ENCODE measurements at places on chromosomes 11 and 22. TPM values are rescaled to one million over a fixed set of nuclear protein-coding genes. Genes with fewer than 3 reads are reported as not detected.

The MRPL17 gene
- 60.6 TPM for total RNA-seq

GRCh38 chr11:69841170-69841858 lies 22.1 kb upstream of the FGF3 start:
- no peaks in the 10 kb centered on the region for H3K36me3 ChIP-seq
- no peak for DNase-seq
- no peak overlapping the region for H3K27ac ChIP-seq
- H3K4me1 ChIP-seq = no peaks in the 10 kb centered on the region
- no peak overlapping the region for H3K4me3 ChIP-seq

DNA sequence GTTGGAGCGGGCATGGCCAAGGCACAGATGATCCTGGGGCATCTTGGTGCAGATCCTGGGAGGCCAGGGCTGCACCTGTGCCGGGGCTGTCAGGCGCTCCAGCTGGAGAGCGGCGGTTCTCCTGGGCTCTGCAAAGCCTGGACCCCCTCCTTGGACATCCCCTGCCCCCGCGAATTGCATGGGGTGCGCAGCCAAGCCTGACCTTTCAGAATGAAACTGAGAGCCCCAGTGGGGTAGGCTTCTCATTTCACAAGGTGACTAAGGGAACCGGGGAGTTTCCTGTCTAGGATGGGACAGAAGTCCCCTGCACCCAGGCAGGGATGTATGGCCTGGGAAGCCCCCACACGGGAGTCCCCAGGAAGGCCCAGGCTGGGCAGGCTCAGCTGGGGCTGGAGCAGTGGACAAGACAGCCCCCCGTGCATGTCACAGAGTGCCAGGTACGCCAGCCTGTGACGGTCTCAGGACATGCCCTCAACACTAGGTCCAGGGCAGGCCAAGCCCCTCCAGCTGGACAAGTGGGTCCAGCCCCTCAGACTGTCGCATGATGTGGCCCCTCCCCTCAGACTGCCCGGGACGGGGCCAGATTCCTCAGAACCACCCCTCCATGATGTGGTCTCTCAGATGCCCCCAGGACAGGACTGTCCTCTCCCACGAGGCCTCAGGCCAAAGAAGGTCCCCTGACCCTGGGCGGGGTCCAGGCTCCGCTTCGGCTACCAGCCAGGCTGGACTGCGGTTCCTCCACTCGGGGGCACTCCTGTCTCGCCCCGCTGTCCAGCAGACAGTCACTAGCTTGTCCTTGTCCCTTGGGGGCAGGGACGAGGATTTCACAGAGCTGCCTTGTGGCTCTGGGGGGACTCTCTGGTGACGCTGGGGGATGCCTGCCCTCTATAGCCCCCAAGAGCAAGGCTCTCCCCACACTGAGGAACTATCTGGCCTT lies 2.3 kb downstream of the LSP1 start:
- no peaks in the 10 kb centered on the region for H3K27me3 ChIP-seq
- H3K4me1 ChIP-seq = peaks cover 43% of the 10 kb centered on the region
- H3K36me3 ChIP-seq = peaks cover 29% of the 10 kb centered on the region
- peak; percentile 35 for DNase-seq
- peak overlapping the region; percentile 99 for H3K4me3 ChIP-seq
- H3K27ac ChIP-seq = no peak overlapping the region

GRCh38 chr22:27772081-27772983 lies 29.2 kb downstream of the MN1 start:
- H3K27me3 ChIP-seq = peaks cover 7% of the 10 kb centered on the region
- DNase-seq = no peak
- H3K4me1 ChIP-seq = no peaks in the 10 kb centered on the region
- no peak overlapping the region for H3K27ac ChIP-seq
- H3K36me3 ChIP-seq = no peaks in the 10 kb centered on the region

The RFPL3 gene
- not detected for total RNA-seq

The IL18 gene
- total RNA-seq = 0.26 TPM

The LSP1 gene
- 477 TPM for total RNA-seq

DNA sequence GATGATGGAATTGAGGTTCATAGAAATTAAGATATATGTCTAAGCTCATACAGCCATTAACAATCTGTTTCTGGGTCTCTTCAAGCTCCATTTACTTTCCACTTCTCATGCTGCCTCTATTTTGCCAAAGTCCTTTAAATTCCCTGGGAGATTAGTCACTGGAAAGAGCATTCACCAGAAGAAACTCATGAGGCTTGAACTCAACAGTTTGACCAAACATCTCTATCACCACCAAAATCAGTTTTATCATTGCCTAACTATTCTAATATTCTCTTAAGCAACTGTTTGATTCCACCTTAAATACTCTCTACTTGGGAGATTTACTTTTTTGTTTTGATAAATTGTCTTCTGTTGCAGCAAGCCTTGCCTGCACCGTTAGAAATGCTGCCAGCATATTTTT lies 881.3 kb downstream of the KCNA4 start:
- H3K4me3 ChIP-seq = no peak overlapping the region
- DNase-seq = no peak
- no peaks in the 10 kb centered on the region for H3K4me1 ChIP-seq
- no peak overlapping the region for H3K27ac ChIP-seq
- no peaks in the 10 kb centered on the region for H3K36me3 ChIP-seq

DNA sequence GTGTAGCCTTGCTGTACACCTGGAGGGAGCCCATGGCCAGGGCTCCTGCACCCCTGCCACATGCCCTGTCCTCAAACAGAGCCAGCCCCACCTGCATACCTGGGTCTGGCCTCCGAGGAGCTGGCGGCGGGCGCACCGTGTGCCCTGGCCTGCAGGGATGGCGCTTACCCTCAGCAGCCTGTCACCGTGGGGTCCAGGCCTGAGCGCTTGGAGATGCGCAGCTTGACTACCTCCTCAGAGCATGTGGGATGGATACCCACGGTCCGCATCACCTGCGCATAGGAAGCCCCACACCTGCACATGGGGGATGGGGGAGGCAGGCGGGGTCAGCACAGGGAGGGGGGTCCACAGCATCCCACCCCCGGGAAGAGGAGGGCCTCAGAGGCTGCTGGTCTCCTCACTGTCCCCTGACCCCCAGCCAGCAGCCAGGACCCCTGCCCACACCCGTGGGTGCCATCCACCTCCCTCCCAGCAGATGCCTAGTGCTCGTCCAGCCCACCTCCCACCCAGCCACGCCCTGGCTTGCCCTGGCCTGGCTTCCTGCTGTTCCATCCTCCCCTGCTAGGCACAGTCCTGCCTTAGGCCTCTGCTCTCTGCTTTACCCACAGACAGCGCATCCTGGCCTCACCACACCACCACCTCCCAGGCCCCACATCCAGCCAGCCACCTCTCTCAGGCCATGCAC lies 22.4 kb upstream of the GNB1L start:
- no peak overlapping the region for H3K4me3 ChIP-seq
- DNase-seq = no peak

DNA sequence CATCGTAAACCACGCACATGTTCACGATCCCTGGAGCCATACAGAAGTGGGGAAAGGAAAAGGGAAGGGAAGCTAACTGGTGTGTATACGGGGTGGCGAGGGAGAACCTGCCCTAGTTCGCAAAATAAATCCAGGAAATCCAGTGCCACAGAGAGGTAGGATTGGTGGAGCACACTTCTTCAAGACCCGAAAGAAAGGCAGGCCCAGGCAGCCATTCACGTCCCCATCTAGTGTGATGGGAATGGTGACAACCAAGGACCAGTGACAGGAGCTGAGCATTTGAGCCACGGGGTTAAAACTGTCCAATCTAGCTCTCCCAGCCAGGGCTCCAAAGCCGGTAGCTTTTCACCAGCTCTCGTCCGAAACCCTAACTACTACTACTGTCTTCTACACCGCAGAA lies 53.7 kb downstream of the IGSF9B start:
- H3K4me3 ChIP-seq = no peak overlapping the region
- no peak overlapping the region for H3K27ac ChIP-seq
- H3K36me3 ChIP-seq = peaks cover 54% of the 10 kb centered on the region
- peaks cover 11% of the 10 kb centered on the region for H3K4me1 ChIP-seq

The GAB2 gene
- total RNA-seq = 9.8 TPM

- H3K27me3 ChIP-seq = no peaks in the 10 kb centered on the region
- H3K27ac ChIP-seq = no peak overlapping the region
- H3K4me3 ChIP-seq = no peak overlapping the region
- peaks cover 82% of the 10 kb centered on the region for H3K36me3 ChIP-seq
Observed at GRCh38 chr11:66626926-66627325, 10.5 kb downstream of the RBM14 start.

DNA sequence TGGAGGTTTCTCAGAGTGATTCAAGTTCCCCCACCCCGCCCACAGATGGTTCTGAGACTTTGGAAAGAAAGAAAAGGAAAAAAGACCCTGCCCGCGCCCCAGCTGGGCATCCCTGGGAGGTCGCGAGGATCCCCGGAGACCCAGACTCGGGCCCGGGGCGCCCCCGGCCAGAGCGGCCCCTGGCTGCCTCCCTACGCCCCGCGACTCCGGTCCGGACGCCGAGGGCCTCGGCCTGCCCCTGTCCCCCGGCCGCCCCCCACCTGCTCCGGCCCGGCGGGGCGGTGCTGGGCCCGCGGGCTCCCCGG lies 2.3 kb upstream of the AIFM3 start:
- no peak overlapping the region for H3K27ac ChIP-seq
- DNase-seq = no peak
- H3K4me1 ChIP-seq = peaks cover 10% of the 10 kb centered on the region
- H3K27me3 ChIP-seq = peaks cover 13% of the 10 kb centered on the region
- H3K36me3 ChIP-seq = no peaks in the 10 kb centered on the region
- H3K4me3 ChIP-seq = peak overlapping the region; percentile 48

- no peaks in the 10 kb centered on the region for H3K36me3 ChIP-seq
- peaks cover 5% of the 10 kb centered on the region for H3K27me3 ChIP-seq
- H3K27ac ChIP-seq = no peak overlapping the region
- H3K4me1 ChIP-seq = no peaks in the 10 kb centered on the region
Observed at GRCh38 chr11:36114095-36114494, 170.2 kb downstream of the LDLRAD3 start.

- no peaks in the 10 kb centered on the region for H3K36me3 ChIP-seq
- H3K4me1 ChIP-seq = peaks cover 10% of the 10 kb centered on the region
- no peak overlapping the region for H3K27ac ChIP-seq
- DNase-seq = no peak
- no peak overlapping the region for H3K4me3 ChIP-seq
Observed at GRCh38 chr11:61895046-61895717, 3.8 kb upstream of the FADS3 start.

- H3K4me1 ChIP-seq = no peaks in the 10 kb centered on the region
- no peak overlapping the region for H3K4me3 ChIP-seq
- no peaks in the 10 kb centered on the region for H3K27me3 ChIP-seq
- DNase-seq = no peak
- no peaks in the 10 kb centered on the region for H3K36me3 ChIP-seq
- no peak overlapping the region for H3K27ac ChIP-seq
Observed at GRCh38 chr11:44452827-44453572, 112.5 kb upstream of the CD82 start.

The PKDREJ gene
- not detected for total RNA-seq

DNA sequence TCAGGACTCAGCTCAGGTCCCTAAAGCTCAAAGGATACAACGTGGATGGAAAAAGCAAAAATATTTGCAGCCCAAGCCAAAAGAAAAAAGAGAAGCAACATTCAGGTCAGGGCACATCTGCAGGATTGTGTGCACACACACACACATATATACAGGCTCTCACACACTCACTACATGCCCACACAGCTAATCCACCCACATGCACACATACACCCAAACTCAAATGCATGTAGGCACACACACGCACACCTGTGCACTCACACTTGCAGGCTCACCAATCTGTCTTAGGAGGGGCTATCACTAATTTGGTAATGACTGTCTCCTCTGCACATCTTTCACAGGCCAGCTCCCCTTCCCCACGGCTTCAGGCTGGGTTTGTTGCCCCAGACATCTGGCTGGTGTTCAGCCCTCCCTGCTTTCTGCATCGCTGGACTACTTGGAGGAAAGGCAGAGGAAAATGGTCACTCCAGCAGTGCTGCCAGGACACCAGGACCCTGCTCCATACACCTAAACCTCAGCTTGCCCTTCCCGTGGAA lies 103.6 kb upstream of the DRD2 start:
- no peak for DNase-seq
- no peak overlapping the region for H3K4me3 ChIP-seq
- H3K36me3 ChIP-seq = no peaks in the 10 kb centered on the region
- H3K4me1 ChIP-seq = peaks cover 11% of the 10 kb centered on the region
- H3K27me3 ChIP-seq = peaks cover 5% of the 10 kb centered on the region
- no peak overlapping the region for H3K27ac ChIP-seq

- H3K27me3 ChIP-seq = no peaks in the 10 kb centered on the region
- H3K36me3 ChIP-seq = peaks cover 8% of the 10 kb centered on the region
- peak; percentile 72 for DNase-seq
- peaks cover 37% of the 10 kb centered on the region for H3K4me1 ChIP-seq
- H3K4me3 ChIP-seq = peak overlapping the region; percentile 66
Observed at GRCh38 chr11:67351275-67352005, 1.9 kb downstream of the POLD4 start.

- no peak overlapping the region for H3K4me3 ChIP-seq
- DNase-seq = no peak
- H3K36me3 ChIP-seq = no peaks in the 10 kb centered on the region
Observed at GRCh38 chr11:131579932-131580387, 209.5 kb downstream of the NTM start.

- no peak overlapping the region for H3K27ac ChIP-seq
- H3K36me3 ChIP-seq = no peaks in the 10 kb centered on the region
- no peak overlapping the region for H3K4me3 ChIP-seq
- H3K4me1 ChIP-seq = peaks cover 3% of the 10 kb centered on the region
Observed at GRCh38 chr11:75100314-75100713, 3.6 kb upstream of the OR2AT4 start.

- no peaks in the 10 kb centered on the region for H3K36me3 ChIP-seq
- no peak for DNase-seq
- peak overlapping the region; percentile 52 for H3K27ac ChIP-seq
- peaks cover 21% of the 10 kb centered on the region for H3K4me1 ChIP-seq
- peaks cover 6% of the 10 kb centered on the region for H3K27me3 ChIP-seq
Observed at GRCh38 chr22:45995405-45996101, 18.6 kb upstream of the WNT7B start.

DNA sequence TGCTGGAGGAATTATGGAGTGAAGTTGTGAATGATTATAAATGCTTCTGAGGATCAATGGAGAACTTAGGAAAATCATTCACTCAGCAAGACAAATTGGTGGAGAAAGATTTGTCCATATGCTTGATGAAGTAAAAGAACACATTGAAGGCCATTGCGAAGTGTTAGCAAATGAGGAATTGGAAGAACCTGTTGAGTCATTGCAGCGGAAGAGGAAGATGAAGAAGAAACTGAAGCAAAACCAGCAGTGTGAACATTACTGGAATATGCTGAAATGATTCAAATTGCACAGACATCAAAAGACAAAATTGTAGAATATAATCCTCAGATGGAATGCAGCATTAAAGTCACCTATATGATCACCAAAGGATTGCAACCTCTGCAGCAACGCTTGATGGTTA lies 168.1 kb downstream of the ADAMTS15 start:
- H3K27ac ChIP-seq = no peak overlapping the region
- H3K4me3 ChIP-seq = no peak overlapping the region
- H3K27me3 ChIP-seq = peaks cover 4% of the 10 kb centered on the region
- H3K4me1 ChIP-seq = no peaks in the 10 kb centered on the region
- DNase-seq = no peak

All from activated CD8-positive, alpha-beta T cell treated with anti-CD3 and anti-CD28 coated beads, Interleukin-2, amount 10 ng/mL, durations not matched to agents 7 days and 5 days (primary cell).